NCI-H1930 (cell line): ENCODE measurements at places on chromosomes 6 and 20.

- DNase-seq, result no peak
Observed at GRCh38 chr6:31945507-31946369, at the start of gene CFB. TSS of gene CFB (plus strand) at chr6:31946095. CDS start at chr6:31946222, 127 bp downstream.

- DNase-seq, result peak; percentile 86
Observed at GRCh38 chr6:154510144-154510905, at the start of gene CNKSR3. TSS of gene CNKSR3 (minus strand) at chr6:154510685. CDS start at chr6:154510114, 571 bp downstream.

- DNase-seq, result no peak
Observed at GRCh38 chr20:55252521-55252920, 752.8 kb downstream of the CBLN4 start.

DNA sequence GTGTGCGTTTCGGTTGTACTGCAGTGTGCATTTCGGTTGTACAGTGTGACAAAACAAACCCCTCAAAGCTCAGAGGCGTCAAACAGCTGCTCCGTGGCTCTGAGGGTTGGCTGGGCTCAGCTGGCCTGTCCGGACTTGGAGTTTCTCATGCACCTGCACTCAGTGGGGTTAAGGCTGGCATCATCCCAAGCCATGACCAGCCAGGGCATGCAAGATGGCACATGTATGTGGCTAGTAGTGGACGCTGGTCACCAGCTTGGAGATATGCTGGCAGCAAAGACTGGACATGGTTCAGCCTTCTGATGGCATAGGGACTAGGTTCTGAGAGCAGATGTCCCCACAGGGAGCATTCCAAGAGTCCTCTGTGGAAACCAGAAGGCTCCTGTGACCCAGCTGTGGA is 187.2 kb downstream of the CDH4 start:
- DNase-seq, result no peak

DNA sequence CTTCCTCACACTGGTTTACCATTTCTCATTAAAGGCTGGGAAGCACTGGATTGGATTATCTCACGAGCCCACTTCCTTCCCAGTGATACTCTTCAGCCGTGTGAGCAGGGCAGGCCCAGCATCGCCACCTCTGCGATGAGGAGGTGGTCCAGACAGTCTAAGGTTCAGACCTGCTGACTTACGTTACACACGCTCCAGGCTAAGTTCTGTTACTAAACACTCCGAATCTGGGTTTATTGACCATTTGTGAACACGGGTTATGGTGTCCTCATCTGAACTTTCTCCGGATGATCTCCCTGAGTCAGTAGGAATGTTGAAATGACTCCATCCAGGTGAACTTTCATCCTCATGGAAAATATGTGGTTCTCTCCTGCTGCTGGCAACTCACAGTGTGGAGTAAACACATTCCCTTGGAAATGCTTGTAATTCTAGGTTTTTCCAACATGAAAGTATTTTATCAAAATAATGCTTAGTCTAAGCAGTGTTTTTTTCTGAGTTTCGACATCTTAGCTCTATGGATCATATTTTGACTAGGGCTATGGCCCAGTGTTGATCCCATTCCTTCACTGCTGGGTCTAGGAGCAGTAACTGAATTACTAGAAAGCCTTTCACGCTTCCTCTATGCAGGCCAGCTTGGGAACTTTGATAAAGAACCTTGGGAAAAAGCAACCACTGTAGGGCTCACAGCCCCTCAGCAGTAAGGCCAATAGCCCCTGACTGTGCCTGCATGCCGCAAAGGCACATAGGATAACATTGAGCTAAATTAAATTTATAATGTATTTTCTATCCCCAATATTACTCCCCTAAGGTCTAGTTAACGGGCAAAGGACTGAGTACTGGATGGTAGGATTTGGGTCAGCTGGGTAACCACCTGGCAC is 37.7 kb upstream of the PXDC1 start:
- no peak for DNase-seq

- no peak for DNase-seq
Observed at GRCh38 chr20:61934716-61935530, 130.8 kb downstream of the TAF4 start.

- no peak for DNase-seq
Observed at GRCh38 chr6:39184906-39185580, 44.2 kb downstream of the KCNK5 start.

DNA sequence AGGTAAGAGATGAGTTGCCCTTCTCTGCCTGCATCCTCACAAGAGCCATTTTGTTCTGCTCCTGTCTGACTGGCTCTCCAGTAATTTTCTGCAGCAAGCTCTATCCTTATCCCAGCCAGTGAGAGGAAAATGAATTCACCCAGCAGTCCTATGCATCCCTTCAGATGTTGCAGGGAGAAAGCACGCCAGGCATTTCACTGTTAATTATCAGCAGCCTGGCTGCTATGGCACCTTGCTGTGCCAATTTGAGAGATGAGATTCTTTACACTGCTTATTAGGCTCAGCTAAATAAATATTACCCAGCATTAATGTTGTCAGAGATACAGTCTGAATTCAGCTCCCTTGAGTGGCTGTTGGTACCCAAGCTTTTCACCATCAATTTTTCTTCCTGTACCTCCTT is 61.1 kb upstream of the SNAP25 start:
- DNase-seq, result no peak

GRCh38 chr20:57769756-57770155 is 59.9 kb upstream of the PMEPA1 start:
- no peak for DNase-seq

DNA sequence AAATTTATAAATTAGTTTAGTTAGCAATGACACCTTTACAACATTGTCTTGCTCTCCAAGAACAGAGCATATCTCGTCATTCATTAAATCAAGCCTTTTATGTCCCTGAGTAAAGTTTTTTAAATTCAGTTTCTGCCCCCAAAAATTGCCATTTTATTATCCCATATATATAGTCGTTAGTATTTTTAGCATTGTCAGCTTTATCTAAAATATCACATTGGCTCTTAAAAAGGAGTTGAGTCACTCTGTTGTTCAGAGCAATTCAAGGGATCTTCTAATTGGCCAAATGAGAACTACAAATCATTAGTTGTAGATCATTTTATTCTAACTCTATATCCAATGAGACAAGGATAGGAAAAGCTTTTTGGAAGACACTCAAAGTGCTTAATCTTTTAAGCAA is 127.1 kb downstream of the COL9A1 start:
- no peak for DNase-seq

DNA sequence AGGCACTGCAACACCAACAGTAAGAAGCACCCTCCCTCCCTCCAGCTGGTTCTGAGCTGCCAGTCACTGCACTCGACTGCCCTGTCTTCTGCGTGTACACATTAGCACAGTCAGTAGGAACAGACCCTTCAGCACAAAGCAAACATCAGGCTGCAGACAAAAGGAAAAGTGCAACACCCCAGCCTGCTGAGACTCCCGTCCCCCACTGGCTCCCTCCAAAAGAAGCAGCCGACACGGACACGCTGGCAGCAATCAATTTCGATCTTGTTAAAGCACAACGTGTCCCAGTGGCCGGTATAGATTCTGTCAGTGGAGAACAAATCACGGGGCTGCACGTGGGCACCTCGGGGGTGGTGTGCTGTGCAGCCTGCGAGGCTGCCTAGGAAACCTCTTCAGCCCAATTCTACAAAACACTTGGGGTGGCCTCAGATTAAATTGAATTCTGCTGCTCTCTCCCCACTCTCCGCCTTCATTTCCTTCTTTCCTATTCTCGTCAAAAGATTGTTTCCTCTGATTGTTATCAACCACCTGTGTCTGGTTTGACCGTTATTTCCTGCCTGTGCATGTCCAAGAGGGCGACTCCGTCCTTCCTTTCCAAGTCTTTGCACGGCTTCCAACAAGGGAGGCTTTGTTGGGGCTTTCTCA is 38.7 kb downstream of the TRAF3IP2 start:
- DNase-seq, result peak; percentile 40
